ENCODE measurements at places on chromosomes 3 and 15.

DNA sequence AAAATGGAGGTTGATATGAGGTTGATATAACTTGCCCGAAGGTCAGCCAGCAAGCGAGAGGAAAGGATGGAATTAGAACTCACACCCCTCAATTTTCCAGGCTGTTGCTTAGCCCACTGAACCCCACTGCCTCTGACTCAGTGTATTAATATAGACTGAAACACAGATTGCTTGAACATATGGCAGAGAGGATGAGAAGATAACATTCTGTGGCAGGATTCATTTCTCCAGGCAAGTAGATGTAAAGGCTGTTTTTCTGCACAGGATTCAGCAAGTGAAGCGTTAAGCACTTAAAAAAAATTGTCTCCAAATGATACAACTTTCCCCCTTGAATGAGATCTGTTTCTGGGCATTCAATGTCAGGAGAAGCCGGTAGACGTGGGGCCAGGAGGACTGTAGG is 335.2 kb downstream of the GAP43 start:
- no peak for DNase-seq

DNA sequence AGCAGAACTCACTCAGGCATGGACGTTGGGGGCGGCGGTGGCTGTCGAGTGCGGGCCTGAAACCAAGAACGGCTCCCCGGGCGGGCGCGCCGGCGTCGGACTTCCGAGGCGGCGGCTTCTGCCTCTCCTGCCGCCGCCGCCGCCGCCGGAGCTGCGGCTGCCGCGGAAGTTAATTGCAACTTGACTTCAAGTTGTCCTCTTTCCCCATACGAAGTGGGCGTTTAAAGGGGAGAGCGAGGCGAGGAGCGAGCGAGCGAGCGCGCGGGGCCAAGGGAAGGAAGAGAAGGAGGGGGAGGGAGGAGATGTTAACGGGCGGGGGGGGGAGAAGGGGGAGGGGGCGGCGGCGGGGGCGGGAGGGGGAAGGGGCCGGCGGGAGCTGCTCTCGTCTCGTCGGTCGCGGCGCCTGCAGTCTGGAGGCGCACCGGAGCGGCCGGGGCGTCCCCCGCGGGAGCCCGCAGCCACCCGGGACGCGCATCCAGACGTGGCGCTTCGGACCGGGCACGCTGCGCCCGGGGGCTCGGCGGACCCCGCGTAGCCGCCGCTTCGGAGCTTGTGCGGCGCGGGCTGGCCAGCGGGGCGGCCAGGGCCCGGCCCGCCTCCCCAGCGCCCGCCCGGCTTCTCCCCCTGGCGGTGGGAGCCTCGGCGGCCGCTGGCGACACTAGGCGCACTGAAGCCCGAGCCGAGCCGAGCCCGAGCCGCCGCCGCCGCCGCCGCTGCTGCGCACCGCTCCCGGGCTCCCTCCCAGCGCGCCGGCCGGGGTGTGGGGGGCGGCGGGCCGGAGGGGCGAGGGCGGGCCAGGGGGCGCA is 19.7 kb upstream of the SATB1 start:
- no peak for DNase-seq

GRCh38 chr15:74783072-74783807 is 1.4 kb downstream of the CSK start:
- no peak for DNase-seq

- no peak for DNase-seq
These were observed 29.2 kb upstream of the CYP11A1 start for GRCh38 chr15:74396445-74397238.

- DNase-seq = no peak
These were observed 674.2 kb downstream of the TBL1XR1 start for GRCh38 chr3:176523114-176523513.
